ENCODE measurements at places on chromosomes 1 and 21.
A peak's percentile ranks its signal among the peaks of the same experiment; 100 is the strongest.

DNA sequence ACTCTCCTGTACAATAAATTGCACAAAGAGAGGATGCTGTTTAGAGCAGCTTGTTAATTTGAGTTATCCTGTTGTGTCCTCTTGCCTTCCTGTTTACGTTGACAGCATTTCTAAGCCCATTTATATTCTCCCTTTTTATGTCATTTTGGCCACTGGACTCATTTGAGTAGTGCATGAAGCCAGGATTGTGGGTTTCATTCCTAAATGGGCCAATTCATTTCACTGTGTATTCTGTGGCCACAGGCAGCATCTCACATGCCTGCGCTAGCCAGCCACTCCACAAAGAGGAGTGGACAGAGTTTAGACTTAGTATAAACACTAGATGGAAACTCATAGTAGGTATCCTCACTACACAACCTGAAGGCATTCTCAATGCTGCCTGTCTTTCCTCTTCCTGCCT lies 73.4 kb downstream of the DTL start:
- no peak for DNase-seq

GRCh38 chr1:229384822-229385221 lies 42.0 kb upstream of the CCSAP start:
- no peak for DNase-seq

GRCh38 chr1:156126043-156126629 lies 11.6 kb downstream of the LMNA start:
- DNase-seq, result peak; percentile 86

DNA sequence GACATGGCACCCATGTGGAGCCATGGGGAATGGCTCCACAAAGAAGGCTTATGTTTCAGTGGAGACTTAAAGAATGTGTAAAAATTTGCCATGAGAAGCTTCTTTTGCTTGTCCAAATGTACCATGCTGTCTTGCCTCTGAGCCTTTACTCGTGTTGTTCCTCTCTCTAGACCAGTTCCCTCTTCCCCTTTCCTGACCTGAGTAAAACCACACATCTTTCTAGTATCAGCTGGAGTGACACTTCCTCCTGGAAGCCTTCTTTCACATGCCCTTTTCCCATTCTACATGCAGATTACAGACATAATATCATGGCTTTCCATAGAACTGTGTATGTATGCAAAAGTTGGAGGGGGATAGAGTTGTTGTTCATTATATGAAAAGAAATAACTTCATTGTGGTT lies 13.6 kb upstream of the GPX7 start:
- peak; percentile 57 for DNase-seq

DNA sequence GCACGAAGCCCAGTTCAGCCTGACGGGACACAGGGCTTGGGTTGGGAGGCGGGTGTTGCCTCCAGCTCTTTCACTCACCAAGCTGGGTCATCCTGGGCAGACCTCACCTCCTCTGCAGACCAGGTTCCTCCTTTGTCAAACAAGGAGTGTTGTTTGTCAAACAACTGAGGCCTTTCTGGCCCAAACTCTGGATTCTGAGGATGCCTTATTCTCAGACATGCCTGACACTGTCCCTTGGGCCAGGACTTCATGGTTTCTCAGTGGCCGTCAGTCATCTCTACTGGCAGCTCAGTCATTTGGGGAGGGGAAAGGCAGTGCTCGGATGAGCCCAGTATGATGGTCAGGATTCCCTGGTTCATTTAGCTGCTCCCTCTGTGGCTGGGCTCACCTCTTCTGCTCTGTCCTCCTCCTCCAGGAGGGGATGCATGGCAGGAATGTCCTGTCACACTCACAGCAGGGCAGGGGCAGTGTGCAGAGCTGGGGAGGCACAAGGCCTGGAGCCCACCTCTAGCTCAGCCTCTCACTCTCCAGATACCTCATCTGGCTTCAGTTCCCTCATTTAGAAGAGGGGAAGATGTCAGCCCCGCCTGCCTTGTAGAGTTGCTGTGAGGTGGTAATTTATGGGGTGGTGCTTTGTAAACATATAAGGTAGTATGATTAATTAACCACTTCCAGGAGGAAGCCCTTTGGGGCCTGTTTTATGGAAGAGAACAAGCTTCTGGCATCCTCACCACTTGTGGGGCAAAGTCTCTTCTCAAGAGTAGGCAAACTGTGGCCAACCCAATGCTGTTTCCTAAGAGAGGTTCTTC lies 20.6 kb downstream of the SLC2A1 start:
- peak; percentile 32 for DNase-seq

DNA sequence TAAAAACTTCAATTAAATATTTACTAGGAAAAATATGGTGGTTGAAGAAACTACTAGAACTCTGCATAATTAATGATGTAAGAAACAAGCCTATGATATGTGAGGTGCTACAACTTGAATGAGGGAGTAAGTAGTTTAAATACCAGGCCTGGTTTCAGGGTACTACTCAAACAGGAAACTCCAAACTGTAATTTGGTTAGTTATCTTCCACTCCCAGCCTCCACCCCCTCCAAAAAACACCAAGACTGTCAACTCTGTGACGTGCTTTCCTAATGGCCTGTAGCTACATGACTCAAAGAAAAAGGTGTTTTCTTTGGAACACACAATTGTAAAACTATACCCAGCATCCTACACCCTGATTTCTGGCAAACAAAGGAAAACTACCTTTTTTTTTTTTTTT lies 55.9 kb upstream of the RCC1 start:
- DNase-seq, result peak; percentile 36

DNA sequence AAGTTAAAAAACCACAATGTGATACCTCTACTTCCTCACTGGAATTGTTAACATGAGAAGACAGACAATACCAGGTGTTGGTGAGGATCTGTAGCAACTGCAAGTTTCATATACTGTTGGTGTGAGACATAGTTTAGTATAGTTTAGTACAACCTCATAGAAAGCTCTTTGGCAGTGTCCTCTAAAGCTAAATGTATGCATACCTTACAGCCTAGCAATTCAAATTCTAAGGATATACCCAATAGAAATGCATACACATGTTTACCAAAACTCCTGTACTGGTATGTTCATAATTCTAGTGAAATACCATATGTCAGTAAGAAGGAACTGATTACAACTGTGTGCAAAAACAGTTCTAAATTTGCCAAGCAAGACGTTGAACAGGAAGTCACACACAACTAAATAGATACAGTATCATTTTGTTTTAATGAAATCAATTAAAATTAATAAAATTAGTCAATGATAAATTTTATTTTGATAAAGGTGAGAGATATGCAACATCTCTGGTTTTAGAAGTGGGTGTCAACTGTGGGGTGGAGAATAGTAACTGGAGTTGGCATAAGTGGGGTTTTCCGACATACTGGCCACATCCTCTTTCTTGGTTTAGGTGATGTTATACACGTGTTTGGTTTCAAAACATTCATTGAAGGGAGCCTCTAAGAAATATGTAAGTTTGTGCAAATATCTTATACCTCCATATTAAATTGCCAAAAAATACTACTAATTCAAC lies 450.7 kb downstream of the PTPRC start:
- peak; percentile 80 for DNase-seq

- no peak for DNase-seq
Observed at GRCh38 chr1:42195841-42196240, 31.3 kb upstream of the GUCA2A start.

GRCh38 chr1:172711558-172711957 lies 52.7 kb downstream of the FASLG start:
- DNase-seq, result no peak

- DNase-seq, result peak; percentile 40
Observed at GRCh38 chr1:150464422-150464826, 22.8 kb upstream of the TARS2 start.

- no peak for DNase-seq
Observed at GRCh38 chr1:3461934-3462275, 7.4 kb downstream of the ARHGEF16 start.

DNA sequence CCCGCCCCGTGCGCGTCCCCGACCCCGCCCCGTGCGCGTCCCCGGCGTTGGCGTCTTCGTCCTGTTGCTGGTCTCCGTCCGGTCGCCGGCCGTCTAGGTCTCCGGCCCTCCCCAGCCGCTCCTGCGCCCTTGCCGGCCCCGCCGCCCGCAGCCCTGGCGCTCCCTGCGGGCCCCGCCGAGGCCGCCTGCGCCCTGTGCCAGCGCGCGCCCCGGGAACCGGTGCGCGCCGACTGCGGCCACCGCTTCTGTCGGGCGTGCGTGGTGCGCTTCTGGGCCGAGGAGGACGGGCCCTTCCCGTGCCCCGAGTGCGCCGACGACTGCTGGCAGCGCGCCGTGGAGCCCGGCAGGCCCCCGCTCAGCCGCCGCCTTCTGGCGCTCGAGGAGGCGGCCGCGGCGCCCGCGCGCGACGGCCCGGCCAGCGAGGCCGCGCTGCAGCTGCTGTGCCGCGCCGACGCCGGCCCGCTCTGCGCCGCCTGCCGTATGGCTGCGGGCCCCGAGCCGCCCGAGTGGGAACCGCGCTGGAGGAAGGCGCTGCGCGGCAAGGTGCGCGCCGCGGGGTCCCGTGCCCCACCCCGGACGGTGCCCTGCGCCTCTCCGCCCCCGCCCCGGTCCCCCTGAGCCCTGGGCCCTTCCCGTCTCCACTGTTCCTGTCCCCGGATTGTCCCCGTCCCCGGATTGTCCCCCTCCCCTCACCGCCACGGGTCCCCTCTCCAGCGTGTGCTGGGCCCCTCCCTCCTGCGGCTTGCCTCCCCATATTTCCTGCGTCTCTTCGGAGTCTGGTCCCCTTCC lies at the start of gene RNF187:
Gene RNF187 (plus strand): TSS at position 47 of the 789 bp plus-strand sequence.
- peak; percentile 88 for DNase-seq

- no peak for DNase-seq
Observed at GRCh38 chr1:111625276-111625675, 5.7 kb downstream of the RAP1A start.

DNA sequence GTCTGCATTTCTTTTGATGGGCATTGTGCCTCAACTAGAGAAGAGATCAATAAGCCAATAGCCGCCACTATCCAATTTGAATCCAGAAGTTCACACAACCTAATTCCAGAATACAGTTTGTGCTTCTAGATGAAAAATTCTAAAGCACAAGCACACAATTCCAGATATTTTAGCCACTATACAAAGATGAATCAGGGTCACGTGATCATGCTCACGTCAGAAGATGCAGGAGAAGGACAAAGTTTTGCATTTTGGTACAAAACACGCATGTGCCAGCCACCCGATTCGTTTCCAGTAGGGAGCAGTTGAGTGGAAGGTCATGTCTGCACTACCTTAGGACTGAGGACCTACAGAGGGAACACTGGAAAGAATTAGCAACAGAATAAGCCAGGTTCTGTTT lies 3.6 kb downstream of the KCNJ15 start:
- no peak for DNase-seq

- no peak for DNase-seq
Observed at GRCh38 chr1:97936976-97937375, 16.1 kb upstream of the DPYD start.

DNA sequence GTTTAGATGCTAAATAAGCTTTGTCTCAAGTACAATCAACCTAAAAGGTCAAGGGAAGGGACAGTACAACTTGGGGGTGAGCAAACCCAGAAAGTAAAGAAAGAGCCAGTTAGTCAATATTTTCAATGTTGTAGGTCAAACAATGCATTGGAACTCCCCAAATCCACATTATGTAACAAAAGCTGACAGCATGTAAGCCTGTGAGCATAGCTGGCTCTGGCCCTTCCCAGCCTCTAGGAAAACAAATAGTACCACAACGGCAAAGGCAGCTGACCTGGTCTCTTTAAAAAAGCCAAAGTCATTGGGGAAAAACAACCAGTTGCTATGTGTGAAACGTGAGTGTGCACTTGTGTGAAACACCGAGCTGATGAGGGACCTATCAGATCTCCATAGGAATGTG lies 3.4 kb downstream of the CBR1 start:
- DNase-seq, result no peak

DNA sequence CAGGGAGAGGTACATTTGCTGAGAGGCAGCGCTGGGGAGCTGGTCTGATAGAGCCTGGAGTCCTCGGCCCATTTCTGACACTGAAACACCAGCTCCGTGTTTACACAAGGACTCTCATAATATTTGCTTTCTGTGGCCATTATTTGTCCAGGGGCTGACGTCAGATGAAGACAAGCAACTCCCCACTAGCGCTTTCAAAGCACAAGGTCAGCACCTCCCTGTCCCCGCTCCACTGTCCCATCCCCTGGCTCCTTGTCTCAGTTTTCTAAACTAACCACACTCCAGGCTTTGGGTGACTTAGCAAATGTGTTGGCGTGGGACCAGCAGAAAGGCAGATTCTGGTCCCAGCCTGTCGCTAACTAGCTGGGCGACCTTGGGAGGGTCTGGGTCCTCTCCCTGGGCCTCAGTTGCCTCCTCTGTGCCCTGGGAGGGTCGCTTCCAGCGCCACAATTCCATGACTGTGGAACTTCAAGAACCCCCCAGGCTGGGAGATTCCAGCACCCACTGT lies 37.4 kb upstream of the ZBTB40 start:
- no peak for DNase-seq

DNA sequence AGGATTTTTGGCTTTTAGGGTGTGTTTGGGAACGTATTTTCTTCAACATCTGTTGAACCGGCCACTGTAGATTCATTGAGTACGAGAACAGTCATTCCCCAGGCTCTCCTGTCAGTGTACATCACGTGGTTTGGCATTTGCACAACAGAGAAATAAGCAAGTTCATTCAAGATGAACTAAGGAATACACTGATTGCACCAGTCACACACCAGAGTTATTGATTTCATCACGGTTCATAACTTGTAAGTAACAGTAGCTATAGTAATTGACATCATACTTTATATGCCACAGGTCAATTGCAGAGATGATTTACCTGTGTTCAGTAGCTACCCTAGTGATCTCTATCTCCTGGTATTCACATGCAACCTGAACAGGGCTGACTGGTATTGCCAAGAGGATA lies 90.7 kb upstream of the ETS2 start:
- no peak for DNase-seq

- no peak for DNase-seq
Observed at GRCh38 chr1:46529031-46529630, 22.3 kb downstream of the KNCN start.

GRCh38 chr1:9112961-9113880 lies 15.7 kb downstream of the GPR157 start:
- no peak for DNase-seq

- DNase-seq, result no peak
Observed at GRCh38 chr1:32894019-32894600, 7.1 kb downstream of the TMEM54 start.

All from inflammatory macrophage treated with lipopolysaccharide for 1 hour (primary cell).